ENCODE measurements at places on chromosomes 12 and 14.

DNA sequence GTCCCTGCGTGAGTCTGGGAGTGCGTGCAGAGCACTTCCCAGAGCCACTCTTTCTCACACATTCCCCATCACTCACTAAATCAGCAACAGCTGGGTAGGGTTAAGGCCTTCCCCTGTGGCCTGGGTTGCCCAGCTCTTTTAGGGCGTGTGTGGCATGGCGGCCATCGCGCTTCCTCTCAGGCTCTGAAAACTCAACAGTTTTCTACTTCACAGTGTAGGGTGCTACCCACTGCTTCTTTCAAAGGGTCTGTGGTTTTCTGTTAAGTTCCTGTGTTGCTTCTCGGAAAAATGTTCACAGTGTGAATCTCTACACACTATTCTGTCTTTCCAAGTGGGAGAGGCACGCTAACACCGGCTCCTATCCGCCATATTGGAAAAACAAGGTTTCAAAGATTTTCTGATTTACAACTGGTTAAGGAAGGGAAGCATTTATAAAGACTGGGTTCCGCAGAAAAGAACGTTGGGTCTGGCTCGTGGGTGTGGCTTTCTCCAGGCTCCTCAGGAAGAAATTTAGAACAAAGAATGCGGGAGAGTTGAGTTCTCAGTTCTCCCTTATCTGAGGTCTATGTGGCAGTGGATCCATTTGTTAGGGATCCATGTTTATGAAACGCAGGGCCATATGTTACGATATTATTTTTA, 34.9 kb upstream of the AEBP2 start:
- DNase-seq: no peak

- no peak for DNase-seq
Observed at GRCh38 chr12:10191865-10192264, 13.0 kb downstream of the TMEM52B start.

GRCh38 chr12:46831335-46832129, 5.7 kb upstream of the SLC38A4 start:
- DNase-seq: no peak

- DNase-seq: no peak
Observed at GRCh38 chr14:59292028-59292427, 103.6 kb downstream of the DAAM1 start.

DNA sequence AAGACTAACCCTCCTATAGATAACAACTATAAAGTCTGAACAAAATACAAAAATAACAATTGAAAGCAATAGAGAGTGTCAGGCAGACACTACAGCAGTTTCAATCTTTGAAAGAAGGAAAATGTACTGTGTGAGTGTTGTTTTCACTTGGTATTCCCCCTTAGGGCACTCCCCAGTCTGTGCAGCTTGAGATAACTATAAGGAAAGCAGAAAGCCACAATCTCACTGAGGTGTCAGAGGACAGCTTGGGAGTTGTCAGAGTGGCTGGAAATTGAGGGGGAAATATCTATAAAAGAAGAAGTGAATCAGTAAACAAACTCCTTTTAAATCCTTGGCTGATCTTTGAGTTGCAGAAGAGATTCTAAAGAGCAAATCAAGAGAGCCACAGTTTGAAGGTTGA, 364.8 kb downstream of the NELL2 start:
- no peak for DNase-seq

GRCh38 chr14:74418031-74418430, 8.0 kb downstream of the SYNDIG1L start:
- DNase-seq: no peak

DNA sequence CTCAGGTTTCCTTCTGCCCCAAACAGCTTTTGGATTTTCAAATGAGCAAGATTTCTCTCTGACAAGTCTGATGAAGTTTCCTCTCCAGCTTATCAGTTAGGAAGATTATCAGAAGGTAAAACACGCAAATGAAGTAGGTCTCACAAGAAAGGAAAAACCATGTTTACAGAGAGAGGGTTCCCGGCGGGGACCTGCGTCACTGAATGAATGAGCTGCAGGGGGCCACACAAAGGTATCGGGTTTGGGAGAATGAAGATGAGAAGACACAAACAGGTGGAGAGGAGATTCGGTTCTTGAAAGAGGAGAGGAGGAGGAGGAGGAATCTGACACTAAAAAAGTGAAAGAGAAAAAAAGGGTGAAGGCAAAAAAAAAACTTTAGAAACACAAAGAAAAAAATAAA, 208.6 kb downstream of the CALM1 start:
- no peak for DNase-seq

DNA sequence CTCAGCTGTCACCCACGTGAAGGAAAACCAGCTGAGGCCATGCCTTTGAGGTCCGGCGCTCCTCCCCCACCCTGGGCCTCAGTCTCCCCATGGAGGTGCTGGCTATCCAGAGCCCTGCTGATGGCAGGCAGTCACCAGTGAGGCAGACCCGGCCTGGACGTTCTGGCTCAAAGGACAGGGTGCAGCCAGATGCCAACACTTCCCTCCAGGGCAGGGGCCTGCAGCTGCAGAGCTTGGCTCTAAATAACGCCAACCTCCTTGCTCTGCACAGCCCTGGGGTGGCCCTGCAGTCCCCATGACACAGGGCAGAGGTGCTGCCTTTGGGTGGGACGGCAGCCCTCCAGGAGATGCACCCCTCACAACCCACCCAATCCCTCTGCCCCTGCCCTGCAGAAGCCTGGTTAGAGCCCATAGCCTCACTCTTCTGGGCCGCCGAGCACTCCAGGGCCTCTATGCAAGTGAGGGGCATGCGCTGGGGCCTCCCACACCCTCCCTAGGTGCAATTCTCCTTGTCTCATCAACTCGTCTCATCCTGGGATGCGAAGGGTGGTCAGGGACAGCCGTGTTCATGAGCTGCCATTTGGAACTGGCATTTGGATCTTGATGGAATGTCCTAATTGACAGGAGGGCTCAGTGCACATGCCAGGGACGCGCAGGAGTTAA, 30.4 kb downstream of the CCDC85C start:
- no peak for DNase-seq

DNA sequence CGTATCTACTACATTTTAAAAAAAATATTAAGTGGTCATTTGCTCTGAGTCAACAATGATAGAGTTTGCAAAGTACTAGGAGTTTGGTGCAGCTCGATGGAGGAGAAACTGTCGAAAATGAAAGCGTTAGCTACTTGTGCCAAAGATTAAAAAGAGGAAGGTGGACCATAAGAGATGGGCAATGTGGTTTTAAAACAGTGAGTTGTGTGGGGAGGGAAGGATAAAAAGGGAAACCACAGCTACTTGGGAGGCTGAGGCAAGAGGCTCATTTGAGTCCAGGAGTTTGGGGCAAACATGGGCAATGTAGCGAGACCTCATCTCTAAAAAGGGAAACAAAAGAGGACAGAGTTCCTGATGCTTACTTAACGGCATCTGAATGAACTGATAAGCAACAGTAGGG, 18.2 kb upstream of the STRAP start:
- DNase-seq: no peak

DNA sequence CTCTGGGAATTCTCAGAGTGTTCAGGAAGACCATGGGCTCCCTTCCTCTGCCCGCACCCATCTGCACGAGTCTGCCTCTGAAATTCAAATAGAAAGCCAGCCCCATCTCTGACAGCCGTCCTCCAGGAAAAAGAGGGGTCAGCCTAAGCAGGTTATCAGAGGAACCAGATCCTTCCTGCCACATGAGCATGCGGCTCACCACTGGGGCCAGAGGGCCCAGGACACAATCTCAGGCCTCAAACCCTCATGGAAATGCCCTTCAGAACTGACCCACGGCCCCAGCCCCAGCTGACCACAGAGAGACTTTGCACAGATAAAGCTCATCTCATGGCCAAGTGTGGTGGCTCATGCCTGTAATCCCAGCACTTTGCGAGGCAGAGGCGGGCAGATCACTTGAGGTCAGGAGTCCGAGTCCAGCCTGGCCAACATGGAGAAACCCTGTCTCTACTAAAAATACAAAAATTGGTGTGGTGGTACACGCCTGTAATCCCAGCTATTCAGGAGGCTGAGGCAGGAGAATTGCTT, 23.2 kb downstream of the PXN start:
- no peak for DNase-seq

- DNase-seq: no peak
Observed at GRCh38 chr12:1107669-1108068, 116.6 kb downstream of the ERC1 start.

DNA sequence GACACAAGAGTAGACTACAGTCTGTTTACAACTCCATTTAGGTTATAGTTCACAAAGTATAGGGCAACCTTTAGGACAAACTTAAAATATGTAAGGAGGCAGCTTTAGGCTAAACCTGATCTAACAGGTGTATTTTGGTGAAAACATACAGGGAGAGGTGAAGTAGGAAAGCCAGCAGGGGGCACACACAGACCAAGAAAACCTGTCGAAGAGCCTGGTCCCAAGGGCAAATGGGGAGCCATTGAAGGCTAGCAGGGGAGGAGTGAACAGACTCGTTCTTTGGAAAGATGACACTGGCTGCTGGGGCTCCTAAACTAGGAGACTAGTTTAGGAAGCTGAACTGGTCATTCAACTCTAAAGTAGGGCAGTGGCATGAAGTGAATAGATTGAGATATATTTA, 138.8 kb upstream of the WSCD2 start:
- DNase-seq: no peak
